NCI-H1092 (cell line): ENCODE measurements at places on chromosomes 11 and 22.

GRCh38 chr11:77374611-77375031, 73.1 kb upstream of the GDPD4 start:
- DNase-seq = no peak

DNA sequence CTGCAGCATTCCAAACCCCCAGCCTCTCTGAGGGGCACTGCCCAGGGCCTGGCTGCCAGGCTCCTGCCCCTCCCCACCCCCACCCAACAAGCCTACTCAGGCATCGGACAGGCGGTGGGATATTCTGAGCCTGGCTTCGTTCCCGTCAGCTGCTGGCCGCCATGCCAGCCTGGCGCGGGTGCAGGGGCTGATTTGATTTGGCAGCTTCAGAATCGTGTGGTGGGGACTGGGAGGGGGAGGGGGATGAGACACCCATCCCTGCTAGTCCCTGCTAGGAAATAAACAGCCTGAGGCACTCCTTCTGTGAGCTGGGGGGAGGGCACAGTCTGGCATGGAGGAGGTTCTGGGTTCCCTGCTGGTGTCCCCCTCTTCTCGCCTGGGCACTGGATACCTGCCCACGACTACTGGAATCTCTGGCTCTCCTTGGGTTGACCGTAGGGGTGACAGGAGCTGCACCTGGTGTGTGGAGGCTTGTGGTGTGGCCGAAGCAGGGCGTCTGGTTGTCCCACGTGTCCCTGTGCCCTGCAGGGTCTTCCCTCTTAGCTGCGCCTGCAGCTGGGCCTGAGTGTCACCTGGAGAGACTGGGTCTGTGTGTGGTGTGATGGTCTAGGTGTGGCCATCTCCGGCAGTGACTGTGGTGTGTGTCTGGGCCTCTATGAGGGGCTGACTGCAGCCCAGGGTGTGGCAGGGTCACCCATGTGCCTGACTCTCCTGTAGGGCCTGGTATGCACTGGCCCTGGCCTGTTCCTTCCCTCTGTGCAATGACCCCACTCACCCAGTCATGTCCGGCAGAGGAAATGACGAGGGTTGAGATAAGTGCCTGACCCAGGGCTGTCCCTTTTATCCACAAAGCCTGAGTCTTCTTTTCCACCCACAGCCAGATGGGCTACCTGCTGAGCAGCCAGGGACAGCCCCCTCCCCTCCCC, 42.2 kb downstream of the PDE2A start:
- DNase-seq = peak; percentile 66

DNA sequence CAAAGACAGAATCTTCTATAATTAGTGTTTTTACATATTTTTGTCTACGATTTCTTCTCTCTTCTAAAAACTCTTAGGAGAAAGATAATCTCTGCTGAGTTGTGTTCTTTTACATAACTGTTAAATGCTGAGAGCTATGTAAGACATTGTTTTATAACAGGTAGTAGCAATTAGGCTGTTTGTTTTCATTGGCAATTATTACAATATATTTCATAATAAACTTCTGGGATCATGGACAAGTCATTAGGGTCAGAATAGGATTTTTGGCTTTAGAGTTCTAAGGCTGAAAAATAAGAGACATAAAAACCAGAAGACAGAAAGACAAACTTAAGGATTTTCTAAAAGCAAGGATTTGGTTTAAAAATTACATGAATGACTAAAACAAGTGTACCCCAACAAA, 120.8 kb downstream of the DCDC1 start:
- DNase-seq = no peak

DNA sequence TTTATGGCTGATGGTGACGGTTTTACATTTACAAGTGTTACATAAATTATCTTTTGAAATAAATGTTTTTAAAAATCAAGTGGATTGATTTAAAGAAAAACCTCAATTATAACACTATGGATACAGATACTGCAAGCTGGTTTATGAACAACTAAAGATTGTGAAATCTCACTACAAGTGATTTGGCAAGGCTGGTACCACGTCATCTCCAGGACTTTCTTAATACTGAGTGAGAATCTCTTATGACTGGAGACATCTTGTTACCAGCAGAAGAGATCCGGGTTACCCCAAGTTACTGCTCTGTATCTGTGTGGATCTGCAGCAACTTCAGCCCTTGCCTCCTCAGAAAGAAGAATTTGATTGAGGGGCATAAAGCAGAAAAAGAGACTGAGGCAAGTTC, 452.9 kb downstream of the MN1 start:
- no peak for DNase-seq

GRCh38 chr22:28047740-28048139, 128.7 kb upstream of the PITPNB start:
- DNase-seq = no peak

DNA sequence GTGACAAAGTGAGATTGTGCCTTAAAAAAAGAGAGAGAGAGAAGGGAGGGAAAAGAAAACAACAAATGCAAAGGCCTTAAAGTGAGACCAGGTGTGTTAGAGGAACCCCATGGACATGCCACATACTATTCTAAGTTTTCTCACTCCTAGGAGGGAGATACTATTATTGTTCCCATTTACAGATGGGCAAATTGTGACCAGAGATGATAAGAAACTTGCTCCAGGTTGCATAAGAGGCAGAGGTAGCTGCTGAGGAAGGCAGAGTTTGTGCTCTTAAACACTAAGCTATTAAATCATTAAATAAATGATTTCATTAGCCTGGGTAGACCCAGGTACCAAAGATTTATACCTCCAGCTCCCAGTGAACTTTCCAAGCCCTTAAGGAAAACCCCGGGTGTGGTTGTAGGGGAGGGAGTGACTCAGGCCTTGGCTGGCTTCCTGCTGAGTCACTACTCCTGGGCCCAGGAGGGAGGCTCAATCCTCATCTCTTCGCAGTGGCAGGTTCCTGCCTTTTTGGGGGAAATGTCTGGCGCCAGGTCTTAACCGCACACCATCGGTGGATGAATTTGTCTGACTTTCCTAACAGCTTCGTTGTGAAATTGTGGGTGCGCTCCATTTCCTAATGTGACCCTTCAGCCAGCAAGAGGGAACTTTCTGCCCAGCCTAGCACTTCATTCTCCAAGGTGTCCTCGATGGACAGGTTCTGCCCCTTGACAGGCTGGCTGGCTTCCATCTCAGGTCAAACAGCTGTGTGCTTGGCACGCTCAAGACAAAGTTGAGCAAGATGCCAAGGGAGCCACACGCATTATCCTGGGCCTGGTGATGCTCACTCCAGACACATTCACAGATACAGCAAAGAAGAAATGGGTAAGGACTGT, 33.4 kb upstream of the PTPRJ start:
- no peak for DNase-seq

GRCh38 chr11:83120327-83120726, 36.6 kb upstream of the PCF11 start:
- DNase-seq = no peak

DNA sequence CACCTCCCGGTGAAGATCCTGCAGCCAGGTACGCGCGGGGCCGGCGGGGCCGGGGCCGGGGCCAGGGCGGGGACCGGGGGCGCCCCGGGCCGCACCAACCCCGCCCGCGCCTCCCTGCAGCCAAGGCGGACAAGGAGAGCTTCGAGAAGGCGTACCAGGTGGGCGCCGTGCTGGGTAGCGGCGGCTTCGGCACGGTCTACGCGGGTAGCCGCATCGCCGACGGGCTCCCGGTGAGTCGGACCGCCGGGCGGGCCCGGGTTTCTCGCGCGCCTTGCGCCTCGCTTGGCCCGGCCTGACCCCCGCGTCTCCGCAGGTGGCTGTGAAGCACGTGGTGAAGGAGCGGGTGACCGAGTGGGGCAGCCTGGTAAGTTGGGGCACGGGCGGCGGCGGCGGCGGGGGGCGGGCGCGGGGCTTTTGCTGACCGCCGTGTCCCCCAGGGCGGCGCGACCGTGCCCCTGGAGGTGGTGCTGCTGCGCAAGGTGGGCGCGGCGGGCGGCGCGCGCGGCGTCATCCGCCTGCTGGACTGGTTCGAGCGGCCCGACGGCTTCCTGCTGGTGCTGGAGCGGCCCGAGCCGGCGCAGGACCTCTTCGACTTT, 531 bp downstream of the PIM3 start:
- DNase-seq = no peak

DNA sequence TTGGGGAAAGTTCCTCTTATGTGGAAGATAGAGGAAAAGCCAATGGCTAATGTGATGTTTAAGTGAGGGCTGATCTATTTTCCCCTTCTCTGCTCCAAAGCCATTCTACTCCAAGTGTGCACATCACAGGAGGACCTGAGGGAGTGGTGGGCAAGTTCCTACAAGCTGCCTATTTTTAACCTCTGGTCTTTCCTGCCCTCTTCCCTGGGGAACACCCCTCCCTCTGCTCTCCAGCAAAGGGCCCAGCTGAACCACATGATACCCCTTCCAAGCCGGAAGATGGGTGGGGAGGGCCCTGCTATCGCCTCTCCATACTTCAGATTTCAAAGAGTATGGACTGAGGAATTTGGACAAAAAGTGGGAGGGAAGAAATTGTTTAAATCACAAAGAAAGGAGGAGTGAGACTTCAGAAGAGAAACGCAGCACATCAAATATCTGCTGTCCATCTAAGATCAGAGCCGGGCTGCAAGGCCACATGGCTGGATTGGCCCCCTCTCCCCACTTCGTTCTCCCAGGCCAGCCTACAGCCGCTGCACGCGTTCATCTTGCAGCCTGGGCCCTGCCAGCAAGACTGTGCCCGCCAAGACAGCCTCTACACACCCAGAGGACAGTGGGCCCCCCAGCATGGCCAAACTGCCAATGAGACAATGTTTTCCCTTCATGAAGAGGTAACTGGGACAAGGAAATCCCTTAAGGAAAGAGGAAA, 77.5 kb downstream of the MICAL3 start:
- no peak for DNase-seq

DNA sequence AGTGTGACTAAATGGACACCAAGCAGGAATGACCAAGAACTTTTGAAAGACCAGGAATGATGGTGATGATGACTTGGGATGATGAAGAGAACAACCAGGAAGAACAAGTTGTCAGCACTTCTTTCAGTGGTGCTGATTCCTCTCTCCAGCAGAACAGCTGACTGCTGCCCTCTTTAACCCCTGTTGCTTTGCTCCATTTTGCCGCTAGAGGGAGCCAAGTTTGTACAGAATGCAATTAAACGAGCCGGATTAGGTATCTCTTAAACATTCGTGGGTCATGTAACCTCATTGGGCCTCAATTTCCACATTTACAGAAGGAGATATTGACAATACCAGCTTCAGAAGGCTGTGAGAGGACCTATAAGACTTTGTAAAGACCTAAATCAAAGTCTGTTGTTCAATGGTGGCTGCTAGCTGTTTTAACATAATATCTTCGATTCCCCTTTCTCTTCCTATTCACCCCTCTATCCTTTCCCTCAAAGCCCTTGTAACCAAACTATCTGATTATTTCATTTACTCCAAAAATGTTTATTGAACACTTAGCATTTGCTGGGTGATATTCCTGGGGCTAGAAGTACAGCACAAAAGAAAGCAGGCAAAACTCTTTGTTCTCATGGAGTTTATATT, 1.9 kb downstream of the OR4S1 start:
- peak; percentile 51 for DNase-seq

GRCh38 chr11:129458756-129459535, 83.3 kb downstream of the BARX2 start:
- DNase-seq = no peak

DNA sequence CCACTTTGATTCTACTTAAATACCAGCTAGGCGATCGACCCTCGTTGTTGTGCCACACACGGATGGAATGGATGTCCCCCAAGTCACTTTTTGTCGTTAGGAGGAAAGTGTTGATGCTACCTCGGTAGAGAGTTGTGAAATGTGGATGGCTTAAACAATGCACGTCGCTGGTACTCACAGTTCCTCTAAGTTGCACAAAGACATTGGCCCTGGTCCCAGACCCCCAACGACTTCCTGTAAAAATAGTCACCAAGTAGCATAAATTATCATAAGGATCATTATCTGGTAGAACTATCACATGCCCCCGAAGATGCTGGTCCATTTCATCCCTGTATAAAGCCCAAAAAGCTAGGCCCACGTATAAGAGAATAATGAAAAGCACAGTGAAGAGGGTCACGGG, 3.8 kb downstream of the PKDREJ start:
- DNase-seq = no peak

GRCh38 chr11:57515332-57516060, at the start of gene SLC43A1:
Gene SLC43A1, minus strand, starts transcription at chr11:57515702. Its CDS starts 1,591 bp downstream, at chr11:57514111.
- DNase-seq = no peak

DNA sequence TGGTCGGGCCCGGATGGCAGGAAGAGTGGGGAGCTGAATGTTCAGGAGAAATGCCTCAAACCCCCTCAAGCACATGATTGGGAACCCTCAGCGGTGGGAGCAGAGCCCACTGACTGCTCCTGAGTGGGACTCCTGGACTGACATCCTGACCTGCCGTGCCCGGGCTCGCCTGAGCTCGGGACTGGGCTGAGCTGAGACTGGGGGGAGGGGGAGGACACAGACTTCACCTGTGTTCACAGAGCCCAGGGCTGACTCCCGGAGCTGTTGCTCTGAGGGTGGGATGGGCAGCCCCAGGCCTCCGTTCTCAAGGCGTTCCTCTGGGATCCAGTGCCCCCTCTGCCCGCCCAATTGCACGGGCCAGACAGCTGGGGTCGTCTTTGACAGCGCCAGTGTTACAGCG, 24.6 kb downstream of the DAGLA start:
- no peak for DNase-seq

DNA sequence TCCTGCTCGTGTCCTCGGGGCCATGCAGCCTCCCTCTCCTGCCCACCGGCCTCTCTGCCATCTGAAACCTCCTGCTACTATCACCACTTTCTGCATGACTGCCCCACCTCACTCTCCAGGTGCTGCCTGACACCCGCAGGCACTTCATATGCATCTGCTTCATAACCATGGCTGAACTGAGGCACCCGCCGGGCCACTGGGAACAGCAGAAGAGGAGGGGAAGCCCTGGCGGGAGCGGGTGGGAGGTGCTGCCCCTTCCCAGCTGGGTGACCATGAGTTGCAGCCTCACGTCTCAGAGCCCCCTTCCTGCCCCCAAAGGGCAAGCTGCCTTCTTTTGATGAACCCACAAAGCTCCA, 21.7 kb upstream of the PICK1 start:
- DNase-seq = no peak

GRCh38 chr11:103109818-103110388, 677 bp downstream of the DYNC2H1 start:
- DNase-seq = no peak

GRCh38 chr11:36062796-36063365, 119.0 kb downstream of the LDLRAD3 start:
- DNase-seq = no peak
